H7 (cell line): ENCODE measurements at places on chromosomes 12 and 14. TPM values are rescaled to one million over a fixed set of nuclear protein-coding genes. Genes with fewer than 3 reads are reported as not detected.

DNA sequence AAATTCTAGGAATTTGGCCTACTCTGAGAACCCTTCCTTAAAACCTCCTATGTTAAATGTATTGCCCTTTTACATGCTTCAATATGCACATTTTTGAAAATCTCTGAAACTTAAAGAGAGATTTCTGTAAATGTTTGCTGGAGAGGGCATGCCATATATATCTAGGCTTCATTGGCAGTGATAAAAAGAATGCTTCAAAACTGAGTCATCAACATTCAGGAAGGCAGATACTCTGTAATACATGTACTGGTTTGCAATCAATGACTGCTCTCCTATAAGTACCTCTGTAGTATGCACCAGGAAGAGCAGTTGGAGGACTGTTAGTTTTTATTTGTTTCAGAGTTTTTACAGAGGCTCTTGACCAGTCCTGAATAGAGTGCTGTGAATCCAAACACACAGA lies 739.9 kb downstream of the SLC16A7 start:
- no peak for DNase-seq

LRTM2 gene
- total RNA-seq, result 0.42 TPM in 1 of 2 replicates, not detected in the other

DNA sequence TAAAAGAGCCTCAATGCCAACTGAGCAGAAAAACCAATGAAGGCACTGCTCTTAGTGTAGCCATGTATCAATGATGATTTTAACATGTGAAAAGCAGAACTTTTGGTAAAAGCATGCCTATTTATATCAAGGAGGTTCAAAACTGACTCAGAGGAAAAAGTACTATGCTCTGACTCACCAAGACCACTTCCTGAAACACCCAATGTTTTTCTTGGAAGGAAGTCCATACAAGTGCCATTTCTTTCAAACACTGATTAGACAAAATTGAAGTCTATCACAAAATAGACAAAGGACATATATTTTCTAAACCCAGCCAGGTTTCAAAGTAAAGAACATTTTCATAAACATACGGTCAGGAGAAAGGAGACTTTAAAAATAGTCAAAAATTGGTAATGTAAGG lies 88.6 kb downstream of the EPS8 start:
- no peak for DNase-seq

DNA sequence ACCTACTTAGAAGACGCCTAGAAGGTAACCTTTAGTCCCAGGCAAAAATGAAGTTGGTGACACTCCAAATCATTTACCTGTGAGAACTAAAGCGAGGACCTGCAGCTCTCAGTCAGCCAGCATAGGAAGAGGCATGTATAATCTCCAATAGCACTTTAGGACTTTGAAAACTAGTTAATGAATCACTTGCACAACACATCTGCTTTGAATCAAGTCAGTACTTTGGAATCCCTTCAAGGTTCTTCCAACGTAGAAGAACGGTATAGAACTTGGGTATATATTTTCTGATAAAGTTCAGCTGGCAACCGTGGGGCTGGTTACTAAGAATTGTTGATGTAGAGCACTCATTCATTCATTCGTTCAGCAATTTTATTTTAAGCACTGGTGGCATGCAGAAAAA lies 251.9 kb downstream of the TMEM132D start:
- no peak for DNase-seq

SYNDIG1L gene
- total RNA-seq, result 0.48 and 0.76 TPM in 2 replicates

- no peak for DNase-seq
Measured at GRCh38 chr12:63294327-63294632, 143.3 kb upstream of the AVPR1A start.

TOMM20L gene
- not detected in 2 replicates for total RNA-seq

- no peak for DNase-seq
Measured at GRCh38 chr12:388012-388411, 1.1 kb downstream of the KDM5A start.

SPIC gene
- not detected in 2 replicates for total RNA-seq

- DNase-seq, result no peak
Measured at GRCh38 chr12:4194668-4195067, 78.9 kb upstream of the CCND2 start.

MYF5 gene
- total RNA-seq, result 0.11 TPM in 1 of 2 replicates, not detected in the other

- DNase-seq, result no peak
Measured at GRCh38 chr14:100438678-100439592, 115.8 kb downstream of the SLC25A47 start.

RNASE7 gene
- total RNA-seq, result not detected in 2 replicates

MFAP5 gene
- total RNA-seq, result 0.42 TPM in 1 of 2 replicates, not detected in the other

DNA sequence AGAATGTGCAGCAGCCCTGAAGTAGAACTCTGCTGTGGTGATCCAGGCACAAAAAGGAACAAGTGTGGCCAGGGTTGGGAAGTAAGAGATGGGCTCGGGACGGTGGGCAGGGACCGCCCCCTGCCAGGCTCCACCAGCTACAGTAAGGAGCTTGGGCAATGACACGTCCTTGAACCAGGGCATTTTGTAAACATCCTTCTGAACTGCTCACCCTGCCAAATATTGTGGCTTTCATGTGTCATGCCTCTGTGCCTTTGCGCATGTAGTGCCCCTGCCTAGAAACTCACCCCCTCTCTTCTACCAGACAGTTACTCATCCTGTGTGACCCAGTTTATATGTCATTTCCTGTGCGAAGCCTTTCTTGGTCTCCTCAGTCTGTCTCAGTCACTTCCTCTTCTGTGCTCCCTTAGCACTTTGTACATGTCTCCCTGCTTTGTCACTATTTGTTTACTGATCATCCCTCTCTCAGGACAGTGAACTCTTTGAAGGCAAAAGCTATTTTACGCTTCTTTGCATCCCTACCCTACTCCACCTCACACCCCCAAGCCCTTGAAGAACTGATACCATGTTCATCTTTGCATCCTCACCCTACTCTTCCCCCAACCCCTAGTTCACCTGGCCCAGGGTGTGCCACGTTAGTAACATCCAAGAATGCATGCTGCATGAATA lies 108.9 kb upstream of the PLEKHG7 start:
- DNase-seq, result no peak

SLC35E3 gene
- total RNA-seq, result 2.1 and 3.8 TPM in 2 replicates

DNA sequence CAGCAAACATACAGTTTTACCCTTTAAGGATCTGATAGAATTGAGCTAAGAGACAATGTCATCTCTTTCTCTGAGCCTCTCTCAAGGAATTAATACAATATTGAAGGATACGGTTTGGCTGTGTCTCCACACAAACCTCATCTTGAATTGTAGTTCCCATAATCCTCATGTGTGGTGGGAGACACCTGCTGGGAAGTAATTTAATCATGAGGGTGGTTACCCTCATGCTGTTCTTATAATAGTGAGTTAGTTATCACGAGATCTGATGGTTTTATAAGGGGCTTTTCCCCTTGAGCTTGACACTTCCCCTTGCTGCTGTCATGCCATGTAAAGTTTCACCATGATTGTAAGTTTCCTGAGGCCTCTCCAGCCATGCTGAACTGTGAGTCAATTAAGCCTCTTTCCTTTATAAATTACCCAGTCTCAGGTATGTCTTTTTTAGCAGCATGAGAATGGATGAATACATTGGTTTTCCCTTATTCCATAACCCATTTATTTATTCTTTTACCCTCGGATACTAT lies 47.6 kb downstream of the TMEM30B start:
- no peak for DNase-seq

SLCO1B1 gene
- total RNA-seq, result 0.04 TPM in 1 of 2 replicates, not detected in the other

GRCh38 chr14:65318636-65319506 lies 93.7 kb upstream of the FUT8 start:
- DNase-seq, result no peak

GRCh38 chr14:76647697-76648298 lies 113.5 kb upstream of the VASH1 start:
- peak; percentile 69 for DNase-seq

- peak; percentile 71 for DNase-seq
Measured at GRCh38 chr14:68794130-68794850, 1.4 kb upstream of the ZFP36L1 start.

B4GALNT1 gene
- 0.59 and 0.70 TPM in 2 replicates for total RNA-seq

DNA sequence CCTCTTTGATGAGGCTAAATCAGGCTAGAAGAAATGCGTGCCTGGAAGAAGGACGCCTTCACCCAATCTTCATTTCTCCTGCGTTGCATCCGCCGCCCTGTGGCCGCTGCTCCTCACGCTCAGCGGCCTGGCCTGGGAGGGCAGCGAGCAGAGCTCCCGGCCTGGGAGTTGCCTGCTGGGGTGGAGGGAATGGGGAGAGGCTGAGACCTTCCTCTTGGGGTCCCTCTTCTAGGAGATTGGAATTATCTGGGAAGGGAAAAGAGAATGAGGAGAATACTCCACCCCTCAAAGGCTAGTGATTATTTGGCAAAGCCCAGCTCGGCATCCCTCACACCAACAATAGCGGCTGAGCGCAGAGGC lies 2.4 kb upstream of the HOXC12 start:
- DNase-seq, result peak; percentile 82

GRCh38 chr12:59833408-59833807 lies 237.6 kb downstream of the SLC16A7 start:
- DNase-seq, result no peak

PPFIBP1 gene
- total RNA-seq, result 17.0 and 18.7 TPM in 2 replicates

DNA sequence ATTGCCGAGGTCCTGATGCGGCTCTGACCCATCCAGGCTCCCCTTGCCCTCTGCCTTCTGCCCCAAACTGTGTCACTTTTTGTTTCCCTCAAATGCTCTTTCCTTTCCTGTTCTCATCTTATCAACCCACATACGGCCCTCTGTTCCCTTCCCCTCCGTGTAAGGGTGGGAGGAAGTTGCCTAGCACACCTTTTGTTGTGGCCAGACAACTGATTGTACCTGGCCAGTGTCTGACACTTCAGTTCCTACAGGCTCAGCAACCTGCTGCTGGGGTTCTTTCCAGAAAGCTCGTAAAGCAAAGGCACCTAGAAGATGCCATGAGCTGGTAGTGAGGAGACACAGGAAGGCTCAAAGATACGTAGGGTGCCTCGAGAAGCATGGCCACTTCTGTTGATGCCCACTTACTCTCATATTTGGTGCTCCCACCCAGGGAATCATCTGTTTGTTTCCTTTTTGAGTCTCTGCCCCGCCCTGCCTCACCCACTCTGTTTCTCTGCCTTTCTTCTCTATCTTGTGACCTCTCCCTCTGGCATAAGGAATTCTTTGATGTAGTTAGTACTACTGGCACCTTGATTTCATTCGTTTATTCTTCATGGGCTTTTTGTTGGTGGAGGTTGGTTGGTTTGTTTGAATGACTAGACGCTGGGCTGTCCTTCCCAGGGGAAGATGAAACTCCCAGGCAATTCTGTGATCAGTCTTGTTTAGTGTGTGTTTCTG lies 152.4 kb upstream of the FKBP4 start:
- DNase-seq, result no peak

DNA sequence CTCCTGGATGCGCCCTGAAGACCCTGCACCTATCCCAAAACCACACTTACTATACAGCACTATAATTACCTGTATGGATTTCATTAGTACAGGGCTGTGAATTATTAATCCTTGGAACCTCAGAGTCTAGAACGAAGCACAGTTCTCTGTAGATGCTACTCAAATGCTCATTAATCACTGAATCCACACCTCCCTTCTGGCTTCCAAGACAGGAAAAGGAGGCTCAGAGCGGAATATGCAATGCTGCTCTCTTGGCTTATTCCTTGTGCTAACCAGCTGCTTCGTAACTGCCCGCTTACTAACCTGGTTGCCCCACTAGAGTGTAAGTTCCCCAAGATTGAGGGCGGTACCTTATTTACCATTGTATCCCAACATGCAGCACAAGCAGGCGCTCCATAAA lies 39.1 kb upstream of the NUDT4 start:
- DNase-seq, result no peak

DNA sequence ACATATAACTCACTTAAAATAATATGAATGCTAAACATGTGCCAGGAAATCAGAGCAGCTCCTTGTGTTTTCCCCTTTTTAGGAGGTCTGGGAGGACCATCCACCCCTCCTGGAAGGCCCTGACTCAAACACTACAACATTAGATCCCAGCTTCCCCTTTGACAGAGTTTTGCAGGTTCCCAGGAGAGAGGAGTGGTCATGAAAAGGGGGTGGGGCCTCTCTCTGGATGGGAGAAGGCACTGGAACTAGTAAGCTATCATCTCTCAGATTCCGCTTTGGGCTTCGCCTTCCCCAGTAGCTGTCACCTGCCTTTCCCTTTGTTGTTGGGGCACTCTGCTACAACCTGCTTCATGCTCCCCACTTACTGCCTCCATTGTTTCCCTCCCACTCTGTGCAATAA lies 149.2 kb downstream of the ZFP36L1 start:
- no peak for DNase-seq
